ENCODE measurements at places on chromosomes 1 and 21.

- no peak for DNase-seq
Observed at GRCh38 chr1:162696286-162696862, 64.1 kb downstream of the DDR2 start.

- no peak for DNase-seq
Observed at GRCh38 chr1:58709540-58710175, 9.8 kb upstream of the MYSM1 start.

DNA sequence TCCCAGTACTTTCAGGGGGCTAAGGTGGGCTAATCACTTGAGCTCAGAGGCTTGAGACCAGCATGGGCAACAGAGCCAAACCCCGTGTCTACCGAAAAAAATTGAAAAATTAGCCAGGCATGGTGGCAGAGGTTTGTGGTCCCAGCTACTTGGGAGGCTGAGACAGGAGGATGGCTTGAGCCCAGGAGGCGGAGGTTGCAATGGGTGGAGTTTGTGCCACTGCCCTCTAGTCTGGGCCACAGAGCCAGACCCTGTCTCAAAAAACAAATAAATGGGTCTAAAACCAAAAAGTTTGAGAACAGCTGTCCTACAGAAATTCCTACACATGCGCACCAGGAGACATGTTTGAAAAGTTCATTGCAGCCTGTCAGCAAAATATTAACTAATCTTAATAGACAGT is 5.5 kb downstream of the SCAF4 start:
- no peak for DNase-seq

- no peak for DNase-seq
Observed at GRCh38 chr1:153389973-153390879, 647 bp downstream of the S100A8 start.

GRCh38 chr1:208921259-208921658 is 662.3 kb upstream of the CAMK1G start:
- DNase-seq, result no peak

GRCh38 chr1:230071316-230071715 is 4.3 kb downstream of the GALNT2 start:
- DNase-seq, result no peak

GRCh38 chr1:206563367-206564207 is 48.7 kb downstream of the EIF2D start:
- no peak for DNase-seq

DNA sequence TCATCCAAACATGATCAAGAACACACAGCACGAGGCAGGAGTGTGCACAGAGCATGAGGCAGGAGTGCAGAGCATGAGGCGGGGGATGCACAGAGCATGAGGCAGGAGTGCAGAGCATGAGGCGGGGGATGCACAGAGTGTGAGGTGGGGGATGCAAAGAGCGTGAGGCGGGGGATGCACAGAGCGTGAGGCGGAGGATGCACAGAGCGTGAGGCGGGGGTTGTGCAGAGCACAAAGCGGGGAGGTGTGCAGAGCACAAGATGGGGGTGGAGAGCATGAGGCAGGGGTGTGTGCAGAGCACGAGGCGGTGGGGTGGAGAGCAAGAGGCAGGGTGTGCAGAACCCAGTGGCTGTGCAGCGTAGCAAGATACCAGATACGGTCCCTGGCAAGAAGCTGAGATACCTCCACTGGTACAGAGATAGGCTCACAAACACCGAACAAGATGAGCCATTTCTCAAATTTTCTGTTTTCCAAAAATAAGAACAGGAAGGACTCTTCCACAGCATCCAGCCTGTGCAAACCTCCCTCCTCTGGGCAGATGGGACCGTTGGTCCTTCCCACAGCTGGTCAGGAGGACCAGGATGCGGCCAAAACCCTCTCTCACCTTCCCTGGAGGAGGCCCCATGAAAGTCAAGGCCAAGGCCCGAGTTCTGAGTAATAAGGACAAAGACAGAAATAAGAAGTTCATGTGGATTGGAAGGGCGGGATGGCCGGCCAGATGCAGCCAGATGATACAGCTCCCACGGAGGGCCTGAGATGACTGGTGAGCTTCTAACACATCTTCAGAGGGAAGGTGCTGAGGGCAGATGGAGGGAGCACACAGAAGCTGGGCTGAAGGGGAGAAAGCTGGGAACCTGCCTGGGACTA is 12.0 kb downstream of the SPATC1L start:
- DNase-seq, result no peak

DNA sequence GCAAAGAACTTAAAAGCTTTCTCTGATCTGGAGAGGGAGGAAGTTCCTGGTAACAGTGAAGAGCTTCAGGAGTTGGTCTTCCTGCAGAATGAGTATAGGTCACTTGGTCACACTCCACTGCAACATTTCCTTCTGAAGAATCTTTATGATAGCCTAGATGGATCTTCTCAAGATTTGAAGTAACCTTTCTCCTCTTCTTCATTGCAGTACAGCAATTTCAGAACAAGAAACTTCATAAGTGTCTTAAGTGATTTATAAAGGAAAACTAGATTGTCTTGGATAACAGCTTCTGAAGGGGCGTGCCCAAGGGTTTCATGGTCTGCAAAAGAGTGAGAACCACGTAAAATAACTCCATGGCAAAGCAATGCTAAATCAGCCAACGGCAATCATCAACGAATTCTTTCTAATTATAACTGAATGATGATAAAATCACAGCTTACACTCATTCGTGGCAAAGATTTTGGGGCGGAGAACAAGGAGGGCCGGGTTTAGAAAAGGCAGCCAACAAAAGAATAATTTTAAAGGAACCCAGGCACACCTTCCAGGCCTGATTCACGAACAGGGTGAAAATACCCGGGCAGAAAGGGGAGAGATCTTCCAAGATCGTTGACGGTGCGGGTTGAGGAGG is 53.9 kb upstream of the ASPM start:
- no peak for DNase-seq

GRCh38 chr1:207698822-207699483 is 52.9 kb upstream of the CD46 start:
- no peak for DNase-seq

GRCh38 chr1:160004001-160004400 is 27.8 kb downstream of the PIGM start:
- no peak for DNase-seq

- no peak for DNase-seq
Observed at GRCh38 chr1:200409203-200409760, 554 bp downstream of the ZNF281 start.

GRCh38 chr1:18118078-18118477 is 10.5 kb downstream of the IGSF21 start:
- no peak for DNase-seq

DNA sequence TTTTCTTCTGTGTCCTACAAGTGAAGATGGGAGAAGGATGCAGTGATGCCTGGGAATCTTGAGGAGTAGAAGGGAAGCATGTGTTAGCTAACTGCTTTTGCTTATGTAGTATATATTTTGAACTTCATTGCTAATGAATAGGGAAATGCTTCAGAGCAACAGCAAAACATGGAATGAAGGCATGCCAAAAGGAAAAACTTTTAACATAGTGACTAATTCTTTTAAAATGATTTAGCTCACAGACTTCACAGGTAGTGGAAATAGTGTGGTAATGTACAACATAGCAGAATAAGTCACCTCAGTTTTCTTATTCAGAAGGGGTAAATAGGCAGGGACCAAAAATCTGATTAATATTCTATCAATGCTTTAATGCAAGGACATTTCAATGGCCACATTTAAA is 95.5 kb downstream of the LYPLAL1 start:
- DNase-seq, result no peak

GRCh38 chr21:34761758-34762330 is 93.0 kb downstream of the CLIC6 start:
- DNase-seq, result no peak

DNA sequence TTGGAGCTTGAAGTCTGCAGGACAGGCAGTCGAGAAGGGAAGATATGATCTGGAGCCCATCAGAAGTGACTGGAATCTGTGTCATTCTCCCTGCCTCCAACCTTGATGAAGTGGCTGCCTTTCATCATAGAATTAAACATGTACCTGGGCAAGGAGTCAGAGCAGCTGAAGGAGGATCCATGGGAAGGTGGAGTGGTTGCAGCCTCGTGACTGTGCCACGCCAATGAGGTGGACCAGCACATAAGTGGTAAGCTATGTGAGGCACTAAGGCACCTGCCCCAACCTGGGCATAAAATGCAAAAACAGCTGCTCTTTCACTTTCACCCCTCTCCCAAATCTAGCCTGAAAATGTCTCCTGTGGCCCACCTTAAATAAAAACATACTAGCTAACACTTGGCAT is 7.3 kb downstream of the SLC22A15 start:
- DNase-seq, result no peak

- no peak for DNase-seq
Observed at GRCh38 chr21:41605178-41605933, 97.4 kb upstream of the TMPRSS2 start.

GRCh38 chr1:221923929-221924598 is 182.2 kb upstream of the DUSP10 start:
- DNase-seq, result no peak

GRCh38 chr1:154012129-154012528 is 21.6 kb downstream of the RPS27 start:
- DNase-seq, result no peak

- DNase-seq, result no peak
Observed at GRCh38 chr21:24027396-24027795, 1579.9 kb downstream of the MRPL39 start.

- DNase-seq, result no peak
Observed at GRCh38 chr21:42379426-42380215, 13.3 kb upstream of the TFF1 start.

DNA sequence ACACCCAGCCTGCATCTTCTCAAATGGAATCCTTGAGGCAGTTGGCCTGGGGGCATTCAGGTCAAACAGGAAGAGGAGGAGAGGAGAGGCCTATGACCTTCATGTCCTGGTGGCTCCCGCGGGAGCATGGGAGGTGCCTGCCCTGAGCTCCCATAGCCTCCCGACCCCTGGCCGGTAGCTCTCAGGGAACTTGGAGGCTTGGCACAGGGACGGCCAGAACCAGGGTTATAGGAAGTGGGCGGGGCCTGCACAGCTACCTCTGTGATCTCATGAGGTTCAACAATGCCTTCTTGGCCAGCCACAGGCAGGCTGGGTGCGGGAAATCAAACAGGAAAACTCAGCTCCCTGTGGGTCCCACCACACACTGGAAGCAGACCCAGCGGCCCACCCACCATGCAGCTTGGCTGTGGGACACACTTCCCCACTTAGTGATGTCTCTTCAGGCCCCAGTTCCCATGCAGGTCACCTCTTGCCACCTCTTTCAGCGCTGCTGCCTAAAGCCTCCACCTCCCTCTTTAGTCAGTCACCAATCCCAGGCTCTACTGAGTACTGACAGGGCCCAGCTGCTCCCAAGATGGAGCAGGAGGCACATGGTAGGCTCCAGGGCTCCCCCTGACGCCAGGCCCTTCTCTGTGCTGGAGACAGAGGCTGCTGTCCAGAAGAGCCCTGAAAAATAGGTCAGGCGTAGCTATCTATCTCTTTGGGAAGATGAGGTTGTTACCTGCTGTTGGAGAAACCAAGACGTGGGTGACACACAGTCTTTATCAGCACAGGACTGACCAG is at the start of gene SLFNL1:
Gene SLFNL1, minus strand, starts transcription at position 200 of the 783 bp plus-strand sequence. CDS start 1,065 bp downstream, outside the sequence.
- no peak for DNase-seq

DNA sequence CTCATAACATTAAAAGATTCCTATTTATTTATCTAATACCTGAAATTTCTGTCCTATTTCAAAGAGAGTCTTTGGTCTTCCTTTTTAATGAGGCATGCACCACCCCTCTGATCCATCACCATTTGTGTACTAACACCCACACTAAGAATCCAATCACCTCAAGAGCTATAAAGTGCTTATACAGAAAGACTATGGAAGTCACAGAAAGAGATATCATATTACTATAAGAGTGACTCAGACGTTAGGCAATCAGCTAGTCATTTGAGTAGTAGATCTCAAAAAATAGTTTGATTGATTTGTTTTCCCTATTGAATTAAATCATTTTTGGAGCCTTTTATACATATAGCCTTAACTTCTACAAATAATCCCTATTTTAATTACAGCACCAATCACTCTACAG is 46.1 kb downstream of the NME7 start:
- no peak for DNase-seq

DNA sequence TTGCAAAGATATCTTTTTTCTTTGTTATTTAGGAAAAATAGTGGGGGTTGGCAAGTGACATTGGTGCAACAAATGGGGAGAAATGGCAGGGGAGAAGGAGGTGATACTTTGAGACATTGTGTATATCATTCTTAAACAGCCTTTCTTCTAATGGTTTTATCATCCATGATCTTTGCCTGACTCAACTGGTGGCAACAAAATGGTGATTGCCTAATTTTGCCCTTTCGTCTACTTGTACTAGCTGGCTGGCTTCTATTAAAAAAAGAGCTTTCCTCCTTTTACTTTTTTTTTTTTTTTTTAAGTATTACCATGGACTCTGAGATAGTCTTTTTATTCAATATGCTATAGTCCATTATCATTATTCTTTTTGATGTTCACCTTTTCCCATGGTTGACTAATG is 27.7 kb downstream of the DESI2 start:
- no peak for DNase-seq

- DNase-seq, result no peak
Observed at GRCh38 chr1:229972600-229973296, 94.3 kb upstream of the GALNT2 start.

- DNase-seq, result no peak
Observed at GRCh38 chr1:101732261-101732660, 264.5 kb downstream of the OLFM3 start.

DNA sequence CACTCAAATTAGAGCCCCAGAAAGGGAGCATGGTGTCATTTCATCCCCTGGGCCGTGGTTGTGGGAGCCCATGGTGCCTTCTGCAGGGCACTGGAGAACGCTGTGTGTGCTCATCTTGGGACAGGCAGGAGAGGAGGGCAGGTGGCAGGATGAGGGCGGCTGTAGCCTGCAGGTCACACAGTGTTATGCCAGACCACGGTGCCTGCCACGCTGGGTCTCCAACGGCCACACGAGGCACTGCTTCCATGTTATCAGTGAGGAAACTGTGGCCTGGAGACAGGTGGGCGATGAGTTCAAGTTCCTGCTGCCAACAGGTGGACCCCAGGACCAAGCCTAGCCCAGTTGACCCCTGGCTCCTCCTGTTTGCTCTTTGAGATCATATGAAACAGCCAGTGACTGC is 21.0 kb downstream of the ABCG1 start:
- no peak for DNase-seq

DNA sequence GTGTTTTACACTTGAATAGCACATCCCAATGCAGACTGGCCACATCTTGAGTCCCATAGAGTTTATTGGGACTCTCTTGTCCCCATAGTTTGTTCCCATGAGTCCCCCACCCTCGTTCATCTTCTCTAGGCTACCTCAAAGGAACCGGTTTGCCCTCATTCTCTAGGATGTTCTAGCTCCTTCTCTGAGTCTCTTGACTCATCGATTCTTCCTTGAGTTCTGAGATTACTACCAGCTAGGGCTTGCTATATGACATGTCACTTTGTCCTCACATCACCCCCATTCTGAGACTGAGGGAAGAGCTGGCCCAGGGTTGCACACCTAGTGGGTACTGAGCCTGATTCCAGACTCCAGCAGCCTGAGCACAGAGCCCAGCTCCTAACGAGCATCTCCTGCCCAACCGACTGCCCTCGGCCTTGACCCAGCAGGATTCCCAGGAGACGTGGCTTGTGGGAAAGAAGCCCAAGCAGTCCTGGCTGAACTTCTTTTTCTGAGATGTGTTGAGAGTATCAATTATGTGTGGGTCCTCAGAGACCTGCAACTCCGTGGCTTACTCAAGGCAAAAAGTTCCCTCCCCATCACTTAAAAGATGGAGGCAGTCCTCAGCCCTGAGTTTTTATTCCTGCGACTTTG is 42.0 kb downstream of the TMEM51 start:
- no peak for DNase-seq

GRCh38 chr1:64173336-64173940 is 30.0 kb upstream of the UBE2U start:
- no peak for DNase-seq

GRCh38 chr1:36988321-36988720 is 46.0 kb downstream of the GRIK3 start:
- no peak for DNase-seq

- no peak for DNase-seq
Observed at GRCh38 chr1:71640998-71641397, 560.2 kb upstream of the ZRANB2 start.

Measured in esophagus squamous epithelium (tissue), 5 donors.